ENCODE measurements at places on chromosomes 3 and 15. TPM values are rescaled to one million over a fixed set of nuclear protein-coding genes. Genes with fewer than 3 reads are reported as not detected.

GRCh38 chr3:10299175-10299574, 6.4 kb upstream of the GHRL start:
- no peak for DNase-seq

- DNase-seq: no peak
These were observed 321.8 kb downstream of the TIGIT start for GRCh38 chr3:114615523-114616085.

DNA sequence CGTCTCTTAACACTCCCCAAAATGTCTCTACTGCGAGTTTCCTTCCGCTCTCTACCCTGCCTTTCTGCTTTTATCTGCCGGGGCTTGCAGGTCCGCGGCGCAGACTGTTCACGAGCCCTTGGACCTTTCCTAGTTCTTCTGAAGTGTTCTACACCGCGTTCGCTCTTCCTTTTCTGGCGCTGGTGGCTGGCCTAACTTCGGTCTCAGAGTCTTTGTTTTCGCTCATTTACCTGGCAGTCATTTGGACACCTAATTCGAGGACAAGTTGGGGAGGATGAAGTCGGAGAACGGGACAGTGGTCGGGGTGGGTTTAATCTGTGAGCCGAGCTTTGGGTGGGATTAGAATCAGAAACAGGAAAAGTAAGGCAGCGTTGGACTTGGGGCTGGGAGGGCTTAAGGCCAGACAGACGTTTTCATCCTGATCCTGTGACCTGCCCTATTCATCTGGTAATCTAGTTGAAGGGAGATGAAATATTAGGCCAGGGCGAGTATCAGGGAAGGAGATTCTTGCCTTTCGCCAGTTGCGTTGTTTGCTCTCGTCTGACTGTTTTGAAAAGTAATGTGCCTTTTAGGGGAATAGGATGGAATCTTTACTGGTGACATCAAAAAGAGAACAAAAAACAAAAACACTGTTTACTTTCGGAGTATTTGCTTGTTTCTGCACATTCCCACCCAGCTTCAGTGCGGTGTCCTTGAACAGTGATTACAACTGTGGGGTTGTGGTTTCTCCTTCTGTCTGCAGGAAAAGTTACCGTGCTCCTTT, 1.8 kb downstream of the DIPK2A start:
- DNase-seq: peak; percentile 27

DNA sequence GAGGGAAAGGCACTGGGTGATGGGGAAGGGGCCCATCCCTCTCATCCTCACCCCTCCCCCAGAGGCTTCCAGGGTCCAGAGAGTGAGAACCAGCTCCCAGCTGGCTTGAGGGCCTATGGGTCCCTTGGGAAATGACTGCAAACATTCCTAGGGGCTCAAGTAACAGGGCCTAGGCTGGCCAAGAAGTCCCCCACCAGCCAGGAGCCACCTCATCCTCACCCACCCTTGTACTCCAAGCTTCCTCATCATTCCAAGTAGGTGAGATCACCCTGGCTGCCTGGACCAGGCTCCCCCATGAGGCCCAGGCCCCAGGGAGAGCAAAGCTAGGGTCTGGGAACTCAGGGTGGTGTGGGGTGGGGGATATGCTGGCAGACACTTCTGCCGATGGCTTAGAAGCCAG, 14.8 kb downstream of the LOXL1 start:
- no peak for DNase-seq

GRCh38 chr15:98525661-98526001, 122.7 kb upstream of the IGF1R start:
- DNase-seq: no peak

Gene NDN
- 144 TPM for total RNA-seq

Gene RTP4
- 6.7 TPM for total RNA-seq

Gene CKMT1A
- 1.8 TPM for total RNA-seq
